ENCODE measurements at places on chromosomes 13 and 19.

DNA sequence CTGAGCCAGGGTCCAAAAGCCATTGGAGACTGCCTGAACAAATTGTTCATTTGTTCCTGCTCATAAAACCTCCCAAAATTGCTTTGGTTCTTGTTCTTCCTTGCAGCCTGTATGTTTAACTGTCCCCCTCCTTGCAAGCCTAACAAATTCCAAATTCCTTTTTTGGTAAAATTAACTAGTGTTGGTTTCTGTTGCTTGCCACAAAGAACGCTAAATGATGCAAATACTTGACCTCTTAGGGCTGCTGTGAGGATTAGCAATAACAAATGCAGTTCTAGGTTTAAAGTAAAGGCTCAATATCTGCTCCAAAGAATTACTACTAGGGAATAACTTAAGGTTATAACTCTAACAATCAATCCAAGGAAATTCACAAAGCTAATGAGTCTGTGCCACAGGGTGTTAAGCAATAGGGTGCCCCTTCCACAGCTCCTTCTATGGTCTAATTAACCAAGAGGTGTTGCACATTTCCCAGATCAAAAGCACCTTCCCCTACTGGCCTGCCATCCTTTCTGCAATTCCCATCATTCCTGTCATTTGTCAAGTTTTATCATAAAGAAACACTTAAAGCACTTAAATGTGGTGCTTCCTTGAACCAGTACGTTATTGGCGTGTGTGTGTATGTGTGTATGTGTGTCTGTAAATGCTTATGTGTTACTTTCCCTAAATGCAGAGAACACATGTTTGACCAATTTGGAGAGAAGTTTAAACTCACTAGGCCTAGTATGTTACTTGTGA lies 110.2 kb downstream of the RAP2A start:
- no peak for DNase-seq

- peak; percentile 22 for DNase-seq
Measured at GRCh38 chr13:71964491-71965100, 97.6 kb upstream of the DACH1 start.

DNA sequence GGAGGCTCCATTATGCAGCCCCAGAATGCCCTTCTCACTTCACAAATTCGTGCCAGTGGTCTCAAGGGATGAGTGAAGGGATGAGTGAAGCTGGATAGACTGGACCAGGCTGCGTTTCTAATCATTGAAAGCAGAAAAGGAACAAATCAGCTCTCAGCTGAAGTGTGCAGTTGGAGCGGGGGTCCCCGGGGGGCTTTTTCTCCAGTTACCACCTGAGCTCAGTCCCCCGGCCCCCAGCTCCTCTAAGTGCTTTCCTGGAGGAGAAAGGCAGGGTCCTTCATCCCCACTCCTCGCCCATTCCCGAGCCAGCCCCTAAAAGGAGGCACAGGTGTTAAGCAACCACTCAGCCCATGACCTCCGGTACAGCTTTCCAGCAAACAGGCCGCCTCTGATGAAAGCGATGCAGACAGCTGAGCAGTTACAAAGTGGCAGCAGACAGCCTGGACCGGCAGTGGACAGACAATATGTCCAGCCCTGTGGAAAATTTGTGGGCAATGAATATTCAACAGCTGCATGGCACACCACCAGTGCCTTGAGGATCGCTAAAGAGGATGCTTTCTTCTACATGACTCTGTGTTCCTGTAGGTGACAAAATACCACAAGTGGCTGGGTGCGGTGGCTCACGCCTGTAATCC lies 110.7 kb upstream of the UBL3 start:
- DNase-seq: no peak

DNA sequence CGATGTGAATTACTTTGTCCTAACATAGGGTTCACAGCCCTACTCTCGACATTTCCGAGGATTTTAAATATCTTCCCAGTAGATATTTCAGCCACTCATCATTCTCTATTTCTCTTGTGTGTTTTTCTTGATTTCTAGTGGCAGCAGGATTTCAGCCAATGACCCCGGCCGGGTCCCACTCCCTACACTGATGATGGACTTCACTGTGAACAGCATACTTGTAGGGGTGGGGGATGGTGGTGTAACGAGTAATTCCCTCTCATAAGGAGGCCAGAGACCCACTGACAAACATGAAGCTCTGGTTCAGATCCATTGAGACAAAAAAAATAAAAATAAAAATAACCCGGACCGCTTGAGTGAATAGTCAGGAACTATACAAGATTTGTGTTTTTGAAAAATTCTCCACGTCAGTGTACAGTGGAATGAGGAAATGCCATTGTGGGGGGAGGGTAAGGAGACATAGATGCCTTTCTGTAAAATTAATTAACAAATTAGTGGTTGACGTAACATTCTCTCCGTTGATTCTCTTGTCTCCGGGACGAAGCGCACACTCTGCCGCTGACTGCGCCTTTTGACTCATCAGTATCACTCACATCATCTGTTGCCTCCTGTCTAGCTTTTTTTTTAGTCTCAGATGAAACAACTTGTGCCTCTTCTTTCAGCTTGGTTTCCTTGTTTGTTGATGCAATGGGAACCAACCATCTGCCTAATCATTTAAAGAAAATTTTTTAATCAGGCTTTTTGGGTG lies 48.8 kb upstream of the IRS2 start:
- peak; percentile 24 for DNase-seq

- no peak for DNase-seq
Measured at GRCh38 chr13:103953859-103954258, 887.6 kb upstream of the SLC10A2 start.

DNA sequence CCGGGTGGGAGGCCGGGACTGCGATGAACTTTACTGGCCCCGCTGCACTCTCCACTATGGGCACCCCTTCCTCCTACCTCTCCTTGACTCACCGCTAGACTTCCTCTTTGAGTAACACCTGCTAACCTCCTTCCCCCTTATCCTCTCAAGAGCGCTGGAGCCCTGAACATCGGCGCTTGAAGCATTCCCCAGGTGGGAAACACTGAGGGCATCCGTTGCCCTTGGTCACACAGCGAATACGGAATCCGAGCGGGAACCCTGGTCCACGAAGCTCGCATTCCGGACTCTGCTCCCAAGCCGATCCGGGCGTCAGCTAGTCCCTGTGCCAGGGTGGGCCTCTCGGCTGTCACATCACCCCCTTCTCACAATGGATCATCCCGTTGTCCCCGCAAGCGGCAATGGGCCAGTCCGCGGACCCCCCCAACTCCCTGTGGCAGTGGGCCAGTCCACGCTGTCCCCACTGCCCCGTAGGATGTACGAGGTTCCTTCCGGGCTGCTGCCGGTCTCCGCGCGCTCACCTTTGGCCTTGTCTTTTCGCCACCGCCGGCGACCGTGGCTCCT lies 4.2 kb downstream of the LIPE start:
- DNase-seq: no peak

DNA sequence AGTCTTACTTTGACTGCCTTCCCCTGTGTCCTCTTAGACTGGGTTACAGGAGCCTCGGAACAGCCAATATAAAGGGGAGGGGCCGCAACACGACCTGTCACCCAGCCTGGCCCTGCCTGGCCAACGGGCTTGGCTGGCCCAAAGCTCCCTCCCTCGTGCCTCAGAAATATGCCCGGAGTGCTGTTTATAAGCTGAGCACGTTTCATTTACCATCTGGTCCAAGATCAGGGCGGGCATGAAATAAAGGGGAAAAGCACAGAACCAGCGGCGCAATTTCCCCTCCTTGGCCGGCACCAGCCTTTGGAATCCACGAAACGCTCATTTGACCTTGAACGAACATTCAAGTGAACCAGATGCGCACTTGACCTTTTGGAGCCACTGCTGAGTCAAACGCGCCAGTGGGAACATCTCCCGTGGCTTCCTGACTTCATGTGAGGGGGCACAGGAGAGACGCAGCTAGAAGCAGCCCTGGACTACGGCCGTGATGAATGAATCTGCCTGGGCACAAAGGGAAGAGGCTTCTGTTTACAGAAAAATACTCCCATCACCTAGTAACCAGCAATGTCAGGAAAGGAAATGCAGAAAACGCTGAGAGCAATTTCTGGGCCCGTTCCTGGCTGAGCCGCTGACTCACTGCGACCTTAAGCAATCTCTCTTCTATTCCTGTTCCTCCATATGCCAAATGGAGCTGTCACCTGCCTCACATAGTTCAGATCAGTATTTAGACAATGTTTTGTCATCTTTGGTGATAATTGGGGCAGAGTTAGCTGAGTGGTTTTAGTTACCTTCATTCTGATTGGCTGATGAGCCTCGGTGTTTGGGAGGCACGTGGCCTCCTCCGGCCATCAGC lies 53.3 kb downstream of the RFX2 start:
- DNase-seq: peak; percentile 93

DNA sequence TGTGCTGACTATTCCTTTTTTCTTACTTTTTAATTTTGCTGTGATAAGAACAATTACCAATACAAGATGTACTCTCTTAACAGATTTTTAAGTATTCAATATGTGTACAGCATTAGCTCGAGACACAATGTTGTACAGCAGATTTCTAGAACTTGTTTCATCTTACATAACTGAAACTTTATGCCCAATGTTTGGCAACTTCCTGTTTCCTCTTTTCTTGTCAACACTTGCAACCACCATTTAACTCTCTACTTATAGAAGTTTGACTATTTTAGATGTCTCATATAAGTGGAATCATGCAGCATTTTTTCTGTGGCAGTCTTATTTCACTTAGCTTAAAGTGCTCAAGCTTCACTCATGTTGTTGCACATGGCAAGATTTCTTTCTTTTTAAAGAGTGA lies 1426.8 kb downstream of the SLITRK5 start:
- DNase-seq: no peak

All from brain microvascular endothelial cell (primary cell).